ENCODE measurements at places on chromosomes 6 and 20. TPM values are rescaled to one million over a fixed set of nuclear protein-coding genes. Genes with fewer than 3 reads are reported as not detected.

DNA sequence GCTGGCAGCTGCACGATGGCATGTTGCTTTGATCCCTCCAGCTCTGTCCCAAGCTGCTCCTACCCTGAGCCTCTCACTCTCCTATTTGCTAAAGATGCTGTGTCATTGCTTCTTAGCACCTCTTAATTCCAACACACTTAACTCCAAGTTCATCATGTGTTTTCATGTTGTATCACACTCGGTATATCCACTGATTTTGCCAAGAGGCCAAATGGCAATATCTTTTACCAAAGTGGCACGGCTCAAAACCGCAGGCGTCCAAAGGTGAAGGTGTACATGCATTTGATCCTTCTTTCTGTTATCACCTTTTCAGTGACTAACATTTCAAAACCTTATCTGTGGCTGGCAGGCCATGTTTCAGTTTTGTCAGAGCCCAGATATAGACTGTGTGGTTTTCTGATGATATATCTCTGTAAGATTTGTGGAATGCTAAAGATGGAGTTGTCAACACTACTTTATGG is 217.0 kb downstream of the TBX18 start:
- DNase-seq = no peak

DNA sequence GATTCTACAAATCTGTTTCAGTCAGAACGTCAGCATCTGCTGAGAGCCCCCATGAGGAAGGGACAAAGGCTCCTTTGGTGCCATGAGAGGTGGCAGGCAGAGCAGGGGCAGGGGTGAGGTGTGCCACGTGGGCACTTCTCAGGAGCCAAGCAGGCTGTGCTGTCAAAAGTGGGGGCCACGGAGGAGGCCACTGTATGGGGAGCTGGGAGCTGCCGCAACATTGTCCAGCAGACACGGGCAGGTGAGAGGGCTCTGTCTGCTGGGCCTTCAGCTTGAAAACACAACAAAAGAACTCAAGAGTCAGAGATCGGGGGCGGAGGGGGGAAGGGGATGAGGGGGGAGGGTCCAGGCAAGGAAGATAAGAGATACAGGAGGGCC is 21.6 kb upstream of the FOXP4 start:
- no peak for DNase-seq

DNA sequence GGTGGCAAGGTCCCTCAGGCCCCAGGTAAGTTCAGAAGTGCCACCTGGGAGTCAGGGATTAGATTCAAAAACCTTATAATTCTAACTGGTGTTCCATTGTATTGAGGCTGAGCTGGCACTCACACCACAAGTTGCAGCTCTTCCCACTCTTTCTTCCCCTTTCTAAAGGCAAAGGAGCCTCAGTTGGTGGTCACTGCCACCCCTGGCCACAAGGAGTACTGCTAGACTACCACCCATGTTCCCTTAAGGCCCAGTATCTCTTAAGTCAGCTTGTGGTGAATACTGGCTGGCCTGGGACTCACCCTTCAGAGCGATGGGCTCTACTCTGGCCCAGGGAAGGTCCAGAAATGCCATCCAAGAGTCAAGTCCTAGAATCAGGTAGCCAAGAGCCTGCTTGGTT is 421.1 kb upstream of the KHDRBS2 start:
- DNase-seq = no peak

DNA sequence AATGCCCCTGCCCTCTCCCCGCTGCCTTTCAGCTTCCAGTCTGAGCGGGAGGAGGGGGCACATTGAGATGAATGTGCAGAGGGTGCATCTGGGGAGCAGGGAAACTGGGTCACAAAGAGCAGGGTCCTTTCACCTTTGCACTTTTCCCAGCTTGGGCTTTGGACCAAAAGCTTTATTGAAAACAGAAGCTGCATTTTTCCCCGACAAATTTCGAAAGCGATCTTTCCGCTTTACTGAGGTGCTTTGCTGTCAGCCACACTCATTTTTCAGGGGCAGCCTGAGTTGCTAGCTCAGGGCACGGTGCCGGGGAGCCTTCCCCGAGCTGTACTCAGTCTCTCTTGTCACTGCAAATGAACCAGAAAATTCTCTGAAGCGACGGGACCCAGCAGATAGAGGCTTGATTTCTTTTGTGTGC is 283.7 kb upstream of the SOX4 start:
- DNase-seq = no peak

- no peak for DNase-seq
Observed at GRCh38 chr6:143647732-143648131, 30.0 kb upstream of the PHACTR2 start.

DNA sequence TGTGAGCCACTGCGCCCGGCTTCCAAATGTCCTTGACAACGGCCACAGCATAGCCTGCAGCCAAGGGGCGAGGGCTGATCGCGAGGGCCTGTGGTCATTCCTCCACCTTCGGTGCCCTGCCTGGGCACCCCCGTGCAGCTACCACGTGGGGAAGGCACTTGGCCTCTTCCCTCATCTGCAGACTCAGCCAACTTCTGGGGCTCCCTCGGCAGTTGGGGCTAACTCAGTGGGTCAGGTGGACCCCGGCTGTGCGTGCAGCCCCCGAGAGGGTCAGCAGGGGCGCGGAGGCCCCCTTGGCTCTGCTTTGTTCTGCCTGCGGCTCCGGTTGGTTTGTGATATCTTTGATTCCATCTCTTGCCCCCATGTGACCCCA is 52.9 kb upstream of the BHLHE23 start:
- peak; percentile 10 for DNase-seq

DNA sequence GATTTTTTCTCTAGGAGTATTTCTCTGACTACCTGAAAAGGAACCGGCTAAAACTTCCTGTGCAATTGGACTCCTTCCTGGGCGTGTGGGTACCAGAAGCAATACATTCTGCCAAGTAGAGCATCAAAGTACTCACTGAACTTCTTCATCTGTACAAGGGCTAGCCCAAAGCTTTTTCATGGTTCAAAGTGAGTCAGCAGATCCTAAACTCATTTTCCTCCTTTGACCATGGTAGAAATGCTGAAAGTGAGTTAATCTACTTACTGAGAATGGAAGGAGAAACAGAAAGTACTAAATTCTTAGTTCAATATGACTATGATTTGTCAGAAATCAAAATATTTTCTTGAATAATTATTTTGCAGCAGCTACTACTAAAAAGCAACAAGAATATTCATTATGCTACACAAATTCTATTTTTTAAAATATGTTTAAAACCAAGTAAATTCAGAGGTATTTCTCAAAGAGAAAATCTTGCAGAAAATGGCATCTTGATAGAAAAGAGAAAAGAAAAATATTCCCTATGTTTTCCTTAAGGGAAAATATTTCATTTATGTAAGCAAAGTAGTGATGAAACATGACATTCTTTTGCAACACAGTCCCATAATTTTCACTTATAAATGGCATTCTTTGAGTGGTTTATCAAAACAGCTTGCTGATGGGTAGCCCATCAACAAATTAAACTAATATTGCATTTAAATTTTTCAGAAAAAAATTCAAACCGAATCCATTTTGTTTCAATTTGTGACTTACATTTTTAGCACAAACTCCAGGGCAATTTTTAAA is 3.7 kb upstream of the BEND6 start:
- no peak for DNase-seq

- DNase-seq = no peak
Observed at GRCh38 chr6:125337706-125338105, 35.9 kb upstream of the HDDC2 start.

DNA sequence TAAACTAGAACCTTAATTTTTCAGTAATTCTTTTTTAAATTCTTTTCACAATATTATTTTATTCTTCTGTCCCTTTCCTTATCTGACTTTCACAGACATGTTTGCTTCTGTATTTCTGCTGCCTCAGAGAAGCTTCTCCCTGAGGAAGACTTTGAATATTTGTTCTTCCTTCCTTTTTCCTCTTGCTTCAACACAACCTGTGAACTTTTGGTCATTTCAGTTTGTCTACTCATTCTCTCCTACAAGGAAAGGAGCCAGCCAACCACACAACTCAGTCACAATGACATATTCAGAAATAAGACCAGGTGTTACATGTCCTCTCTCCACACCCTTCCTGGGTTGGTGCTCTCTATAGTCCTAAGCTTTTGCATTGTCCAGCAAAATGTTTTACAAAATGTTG is 310.4 kb downstream of the TFAP2B start:
- DNase-seq = no peak

GRCh38 chr20:18701969-18702368 is 111.6 kb upstream of the SCP2D1 start:
- DNase-seq = no peak

DNA sequence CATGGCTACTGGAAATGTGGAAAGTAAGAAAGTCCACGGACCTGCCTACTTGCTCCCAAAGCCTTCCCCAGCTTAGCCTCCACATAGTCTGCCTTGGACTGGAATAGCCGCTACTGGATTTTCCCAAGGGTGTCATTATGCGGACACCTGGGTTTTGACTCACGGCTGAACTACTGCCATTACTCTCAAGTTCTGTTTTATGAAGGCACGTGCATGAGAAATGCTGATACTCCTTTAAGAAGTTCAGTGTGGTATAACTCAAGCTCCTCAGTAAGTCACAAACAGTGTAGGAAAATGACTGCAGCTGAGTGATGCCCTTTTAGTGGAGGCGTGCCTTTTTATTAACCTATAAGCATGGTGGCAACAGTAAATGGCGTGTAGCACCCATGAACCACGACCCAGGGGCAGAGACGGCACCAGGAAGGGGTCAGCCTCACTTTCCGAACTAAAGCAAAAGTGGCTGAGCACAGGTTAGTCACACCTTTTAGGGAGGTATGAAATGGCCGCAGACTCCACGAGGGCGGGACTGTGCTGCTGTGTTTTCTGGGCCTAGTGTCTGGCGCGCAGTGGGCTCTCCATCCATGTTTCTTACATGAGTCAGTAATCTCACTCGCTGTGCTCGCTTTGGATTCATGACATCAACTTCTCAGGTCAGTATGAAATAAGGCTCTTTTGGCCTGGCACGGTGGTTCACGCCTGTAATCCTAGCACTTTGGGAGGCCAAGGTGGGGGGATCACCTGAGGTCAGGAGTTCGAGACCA is 23.9 kb downstream of the PSMG4 start:
- DNase-seq = no peak

GRCh38 chr6:43969158-43969981 is 157.9 kb downstream of the MRPL14 start:
- no peak for DNase-seq

Gene ULBP2
- total RNA-seq = 0.84 TPM

Gene C20orf141
- total RNA-seq = not detected

Gene RAB44
- 0.07 TPM for total RNA-seq

Gene TFAP2D
- not detected for total RNA-seq

Gene CGAS
- 1.0 TPM for total RNA-seq

Gene COL12A1
- 9.5 TPM for total RNA-seq

Gene TSBP1
- not detected for total RNA-seq

Gene TSHZ2
- 5.2 TPM for total RNA-seq

Gene ANKRD66
- not detected for total RNA-seq

Gene TRIM10
- not detected for total RNA-seq

Data from left ventricle myocardium superior (tissue), 1 donor.